ENCODE measurements at places on chromosomes 2 and 18. TPM values are rescaled to one million over a fixed set of nuclear protein-coding genes. Genes with fewer than 3 reads are reported as not detected.

The PCARE gene
- not detected for polyA plus RNA-seq

The TNFRSF11A gene
- 2.8 TPM for polyA plus RNA-seq

The GATA6 gene
- polyA plus RNA-seq = 61.5 TPM

The SIGLEC15 gene
- 0.22 TPM for polyA plus RNA-seq

The AP1S3 gene
- 5.0 TPM for polyA plus RNA-seq

The TSPYL6 gene
- 0.10 TPM for polyA plus RNA-seq

The CYTIP gene
- 2.6 TPM for polyA plus RNA-seq

The TRABD2A gene
- polyA plus RNA-seq = 22.5 TPM

The INHA gene
- polyA plus RNA-seq = 0.50 TPM

The REG3G gene
- not detected for polyA plus RNA-seq

The PLEKHH2 gene
- polyA plus RNA-seq = 288 TPM

The NT5C1B gene
- polyA plus RNA-seq = 1.6 TPM

The LTBP1 gene
- polyA plus RNA-seq = 52.7 TPM

The ADD2 gene
- 6.4 TPM for polyA plus RNA-seq

The DHRS9 gene
- 0.49 TPM for polyA plus RNA-seq

The DGKD gene
- polyA plus RNA-seq = 30.7 TPM

The POTEI gene
- polyA plus RNA-seq = 0.90 TPM

The ANKRD12 gene
- polyA plus RNA-seq = 34.4 TPM

The GPR35 gene
- polyA plus RNA-seq = 3.7 TPM

The SERPINB11 gene
- polyA plus RNA-seq = not detected

The FABP1 gene
- not detected for polyA plus RNA-seq

The TRAF3IP1 gene
- 18.1 TPM for polyA plus RNA-seq

The SCG2 gene
- 1.1 TPM for polyA plus RNA-seq

The NFATC1 gene
- 6.3 TPM for polyA plus RNA-seq

The SLC8A1 gene
- polyA plus RNA-seq = 4.2 TPM

The RAB6C gene
- 0.62 TPM for polyA plus RNA-seq

The PUM2 gene
- 85.2 TPM for polyA plus RNA-seq

The FOXD4L1 gene
- polyA plus RNA-seq = 0.13 TPM

The UXS1 gene
- 85.7 TPM for polyA plus RNA-seq

The ALPP gene
- 0.19 TPM for polyA plus RNA-seq

The LYPD6 gene
- polyA plus RNA-seq = 17.1 TPM

The CCDC121 gene
- 13.1 TPM for polyA plus RNA-seq

The DUSP19 gene
- 6.1 TPM for polyA plus RNA-seq

The EDAR gene
- polyA plus RNA-seq = 6.2 TPM

The CCDC85A gene
- 1.7 TPM for polyA plus RNA-seq

The ADAM23 gene
- polyA plus RNA-seq = 4.7 TPM

Data from right lung (tissue), 10 donors.